ENCODE measurements at places on chromosomes 6 and 20. TPM values are rescaled to one million over a fixed set of nuclear protein-coding genes. Genes with fewer than 3 reads are reported as not detected.
A peak's percentile ranks its signal among the peaks of the same experiment; 100 is the strongest.

- no peak for DNase-seq
Observed at GRCh38 chr6:101666256-101666655, 272.7 kb downstream of the GRIK2 start.

The TRIM31 gene
- not detected for total RNA-seq

DNA sequence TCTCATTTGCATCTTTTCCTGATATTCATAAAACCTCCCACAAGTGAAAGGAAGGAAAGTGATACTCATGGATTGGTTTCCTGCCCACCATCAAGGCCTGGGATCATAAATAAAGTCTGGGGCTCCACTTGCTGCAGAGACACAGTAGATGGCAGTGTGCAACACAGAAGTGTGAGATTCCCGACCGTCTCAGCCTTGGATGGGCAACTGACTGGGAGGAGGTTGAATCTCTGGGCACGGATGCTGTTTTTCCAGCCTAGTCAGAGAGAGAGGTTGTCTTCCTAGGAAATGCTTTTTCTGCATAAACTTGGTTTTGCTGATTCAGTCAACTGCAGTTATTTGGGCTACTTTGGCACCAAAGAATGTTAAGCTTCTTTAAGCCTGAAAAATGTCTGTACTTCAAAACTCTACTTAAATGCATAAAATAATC is 9.9 kb upstream of the RFPL4B start:
- peak; percentile 77 for DNase-seq

DNA sequence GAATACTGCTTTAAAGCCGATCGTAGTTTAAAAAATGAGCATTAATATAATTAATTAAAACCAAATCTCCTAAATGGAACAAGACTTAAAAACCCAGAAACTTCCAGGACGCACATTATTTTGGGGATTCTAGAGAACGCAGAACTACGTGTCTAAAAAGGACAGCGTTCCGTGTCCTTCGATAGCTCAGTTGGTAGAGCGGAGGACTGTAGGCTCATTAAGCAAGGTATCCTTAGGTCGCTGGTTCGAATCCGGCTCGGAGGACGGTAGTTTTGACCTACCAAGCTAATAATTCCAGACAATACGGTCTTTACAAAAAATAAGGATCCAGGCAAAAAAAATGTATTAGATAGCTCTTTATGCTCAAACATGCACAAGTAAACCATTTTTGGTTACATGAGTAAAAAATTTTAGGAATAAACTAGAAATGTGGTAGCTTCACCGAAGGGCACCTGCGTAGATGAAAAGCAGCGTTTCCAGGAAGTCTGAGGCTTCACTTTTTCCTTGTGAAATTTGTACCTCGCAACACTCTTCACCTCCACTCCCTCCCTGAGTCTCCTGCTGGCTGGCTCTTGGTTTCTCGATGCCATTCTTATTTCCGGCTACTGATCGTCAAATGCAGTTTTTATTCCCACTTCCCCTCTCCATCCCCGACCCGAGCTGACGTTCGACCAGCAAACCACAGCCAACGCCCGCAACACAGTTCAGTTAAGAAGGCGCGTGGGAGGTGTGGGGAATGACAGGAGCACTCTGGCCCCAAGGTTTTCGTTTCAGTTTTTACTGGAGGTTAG is 19.6 kb upstream of the ABT1 start:
- no peak for DNase-seq

GRCh38 chr6:120871416-120872261 is 462.6 kb downstream of the TBC1D32 start:
- DNase-seq = peak; percentile 20

DNA sequence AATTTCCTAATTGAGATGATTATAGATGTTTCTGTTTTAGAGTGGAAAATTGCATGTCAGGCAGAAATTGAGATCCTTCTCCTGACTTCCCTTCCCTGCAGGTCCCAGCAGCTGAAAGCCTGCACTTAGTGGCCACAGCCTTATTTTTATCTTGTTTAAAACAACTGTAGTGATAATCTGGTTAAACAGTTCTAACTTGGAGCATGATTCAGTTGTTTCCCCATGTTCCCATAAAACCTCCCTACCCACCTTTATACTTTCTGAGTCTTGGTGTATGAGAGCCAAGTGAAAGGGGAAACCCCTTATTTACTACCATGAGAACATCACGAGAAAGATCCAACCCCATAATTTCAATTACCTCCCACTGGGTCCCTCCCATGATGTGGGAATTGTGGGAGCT is 195.2 kb downstream of the SLC16A10 start:
- no peak for DNase-seq

DNA sequence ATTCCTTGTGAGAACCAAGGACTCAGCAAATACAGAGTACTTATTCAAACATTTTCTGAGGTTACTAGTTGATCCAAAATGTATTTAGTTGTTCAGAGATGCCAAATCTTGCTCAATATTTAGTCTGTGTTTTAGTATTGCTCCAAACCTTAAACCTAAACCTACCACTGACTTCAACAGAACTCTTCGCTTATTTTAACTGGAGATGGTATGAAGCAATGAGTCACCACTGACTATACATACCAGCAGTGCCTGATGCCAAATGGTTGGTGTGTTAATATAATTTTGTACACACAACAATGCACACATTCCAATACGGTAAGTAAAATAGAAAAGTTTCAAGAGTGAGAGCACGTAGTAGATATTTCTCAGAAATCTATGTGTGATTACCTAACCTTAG is 1.9 kb upstream of the SPTLC3 start:
- DNase-seq = no peak

GRCh38 chr20:7371518-7372163 is 568.6 kb downstream of the HAO1 start:
- no peak for DNase-seq

The TMEM244 gene
- total RNA-seq = not detected

- no peak for DNase-seq
Observed at GRCh38 chr20:48831718-48832404, 4.1 kb upstream of the PREX1 start.

Measured in H7 (cell line).